ENCODE measurements at places on chromosomes 16 and 17. TPM values are rescaled to one million over a fixed set of nuclear protein-coding genes. Genes with fewer than 3 reads are reported as not detected.

DNA sequence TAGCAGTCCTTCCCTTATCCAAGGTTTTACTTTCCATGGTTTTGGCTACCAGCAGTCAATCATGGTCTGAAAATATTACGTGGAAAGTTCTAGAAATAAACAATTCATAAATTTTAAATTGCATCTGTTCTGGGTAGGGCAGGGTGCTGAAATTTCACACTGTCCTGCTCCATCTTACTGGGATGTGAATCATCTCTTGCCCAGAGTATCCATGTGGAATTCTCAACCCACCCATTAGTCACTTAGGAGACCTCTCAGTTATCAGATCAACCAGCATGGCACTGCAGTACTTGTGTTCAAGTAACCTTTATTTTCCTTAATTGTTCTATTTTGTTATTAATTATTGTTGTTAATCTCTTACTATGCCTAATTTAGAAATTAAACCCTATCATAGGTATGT lies 202.8 kb upstream of the CPHXL start:
- DNase-seq = no peak

DNA sequence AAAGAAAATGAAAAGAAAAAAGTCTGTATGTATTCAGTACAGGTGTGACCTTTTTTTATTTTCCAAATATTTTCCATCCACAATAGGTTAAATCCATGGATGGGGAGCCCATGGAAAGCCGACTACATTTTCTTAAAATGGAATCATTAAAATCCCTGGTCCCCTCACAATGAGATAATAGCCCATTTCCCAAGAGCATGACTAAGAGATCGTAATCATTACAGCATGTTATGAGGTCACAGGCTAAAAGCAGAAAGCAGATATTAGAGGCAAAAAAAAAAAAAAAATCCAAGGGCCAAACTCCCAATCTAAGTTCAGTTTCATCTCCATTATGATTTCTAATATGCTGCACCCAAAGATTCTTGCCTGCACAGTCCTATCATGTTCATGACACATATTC lies 44.7 kb downstream of the CYTH1 start:
- DNase-seq = no peak

DNA sequence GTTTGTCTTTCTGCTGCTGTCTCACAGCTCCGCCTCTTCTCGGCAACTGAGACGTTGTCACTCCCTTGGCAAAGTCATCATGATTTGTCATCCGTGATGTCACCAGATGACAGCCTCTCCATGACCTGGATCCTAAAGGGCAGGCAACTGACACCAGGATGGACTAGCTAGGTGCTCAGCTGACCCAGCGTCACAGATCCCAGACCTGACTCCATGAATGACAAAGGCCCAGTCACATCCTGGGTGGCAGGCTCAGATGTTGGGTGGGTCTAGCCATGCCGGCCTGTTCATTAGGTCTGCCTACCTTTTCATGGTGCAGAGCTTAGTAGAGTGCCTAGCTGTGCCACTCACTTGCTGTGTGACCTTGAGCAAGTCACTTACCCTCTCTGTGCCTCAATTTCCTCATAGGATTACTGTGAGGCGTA lies 3.8 kb upstream of the TMEM238L start:
- DNase-seq = no peak

DNA sequence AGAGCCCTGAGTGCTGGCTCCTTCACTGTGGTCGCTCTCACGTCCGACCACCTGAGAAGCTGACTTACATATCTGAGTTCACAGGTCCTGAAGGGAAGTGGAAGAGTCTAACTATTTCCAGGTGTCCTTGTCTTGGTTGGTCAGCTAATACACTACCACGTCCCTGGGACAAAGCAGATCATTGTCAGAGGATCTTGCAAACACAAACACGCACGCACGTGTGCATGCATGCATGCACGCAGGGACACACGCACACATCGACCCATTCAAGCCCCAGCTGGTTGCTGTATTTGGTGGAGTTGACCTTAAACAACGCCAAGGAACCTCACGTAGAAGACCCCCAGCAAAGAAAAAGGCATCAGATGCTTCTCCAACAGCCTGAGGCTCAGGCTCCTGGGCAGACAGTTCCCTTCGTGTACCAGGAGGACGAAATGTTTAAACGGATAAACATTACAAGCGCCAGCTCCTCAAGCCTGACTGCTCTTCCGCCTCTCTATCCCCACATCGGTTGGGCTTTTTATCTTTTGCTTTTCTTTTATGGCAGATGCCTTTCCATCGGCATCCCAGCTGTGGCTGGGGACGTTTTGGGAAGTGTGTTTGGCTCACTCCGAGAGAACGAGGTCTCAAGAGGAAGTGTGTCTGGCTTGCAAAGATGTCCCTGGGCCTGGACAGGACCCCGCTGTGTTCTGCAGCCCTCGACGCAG lies 95.8 kb downstream of the TBC1D16 start:
- no peak for DNase-seq

DNA sequence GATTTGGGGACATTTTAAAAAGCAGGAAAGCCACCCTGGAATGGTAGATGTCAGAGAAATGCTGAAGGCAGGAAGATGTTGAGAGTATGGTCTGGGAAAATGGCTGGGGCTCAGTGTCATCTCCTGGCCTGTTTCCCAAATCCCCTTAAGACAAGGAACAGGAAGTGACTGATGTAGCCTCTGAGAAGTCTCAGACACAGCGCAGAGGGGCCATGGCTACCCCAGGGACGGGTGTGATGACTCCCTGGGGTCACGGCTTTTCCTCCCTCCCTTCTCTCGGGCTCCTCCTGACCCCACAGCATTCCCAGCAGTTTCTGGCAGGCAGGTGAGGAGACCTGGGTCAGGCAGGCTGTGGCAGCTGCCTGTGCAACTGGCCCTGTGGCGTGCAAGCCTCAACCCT lies 45.4 kb downstream of the RAP1GAP2 start:
- no peak for DNase-seq

DNA sequence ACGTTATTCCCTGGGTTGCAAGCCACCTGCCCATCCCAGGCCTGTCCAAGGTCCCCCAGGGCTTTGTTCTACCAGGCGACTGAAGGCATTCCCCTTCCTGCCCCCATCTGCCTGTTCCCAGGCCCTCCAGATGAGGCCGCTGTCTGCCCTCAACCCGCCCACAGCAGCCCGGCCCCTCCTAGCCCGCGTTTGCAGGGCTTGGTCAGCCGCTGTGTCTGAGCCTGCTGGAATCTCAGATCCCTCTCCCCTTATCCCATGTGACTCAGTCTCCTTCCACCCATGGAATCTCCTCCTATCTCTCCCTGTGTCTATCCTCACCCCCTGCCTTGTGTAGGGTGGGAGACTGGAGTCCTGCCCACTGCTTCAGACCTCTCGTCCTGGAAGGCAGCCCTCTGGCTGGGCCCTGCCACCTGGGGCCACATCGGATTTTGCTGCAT lies 186.0 kb upstream of the TNRC6C start:
- DNase-seq = no peak

DNA sequence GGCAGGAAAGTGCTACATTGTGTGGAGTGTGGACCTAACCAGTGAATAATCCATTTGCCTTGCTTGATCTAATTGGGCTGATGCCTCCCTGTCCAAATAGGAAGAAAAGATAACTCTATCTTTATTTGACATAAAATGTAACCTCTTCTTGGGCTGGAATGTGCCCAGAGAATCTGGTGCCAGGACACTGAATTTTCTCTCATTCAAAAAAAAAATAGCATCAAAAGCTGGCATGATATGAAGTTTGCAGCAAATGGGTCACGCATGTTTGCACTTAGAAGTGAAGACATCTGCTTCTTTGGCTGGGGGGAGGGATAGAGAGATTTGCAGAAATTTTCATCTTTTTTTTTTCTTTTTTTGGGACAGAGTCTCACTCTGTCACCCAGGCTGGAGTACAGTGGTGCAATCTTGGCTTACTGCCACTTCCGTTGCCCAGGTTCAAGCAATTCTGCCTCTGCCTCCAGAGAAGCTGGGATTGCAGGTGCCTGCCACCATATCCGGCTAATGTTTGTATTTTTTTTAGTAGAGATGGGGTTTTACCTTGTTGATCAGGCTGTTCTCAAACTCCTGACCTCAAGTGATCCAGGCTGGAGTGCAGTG lies 478.2 kb upstream of the EEF2KMT start:
- no peak for DNase-seq

DNA sequence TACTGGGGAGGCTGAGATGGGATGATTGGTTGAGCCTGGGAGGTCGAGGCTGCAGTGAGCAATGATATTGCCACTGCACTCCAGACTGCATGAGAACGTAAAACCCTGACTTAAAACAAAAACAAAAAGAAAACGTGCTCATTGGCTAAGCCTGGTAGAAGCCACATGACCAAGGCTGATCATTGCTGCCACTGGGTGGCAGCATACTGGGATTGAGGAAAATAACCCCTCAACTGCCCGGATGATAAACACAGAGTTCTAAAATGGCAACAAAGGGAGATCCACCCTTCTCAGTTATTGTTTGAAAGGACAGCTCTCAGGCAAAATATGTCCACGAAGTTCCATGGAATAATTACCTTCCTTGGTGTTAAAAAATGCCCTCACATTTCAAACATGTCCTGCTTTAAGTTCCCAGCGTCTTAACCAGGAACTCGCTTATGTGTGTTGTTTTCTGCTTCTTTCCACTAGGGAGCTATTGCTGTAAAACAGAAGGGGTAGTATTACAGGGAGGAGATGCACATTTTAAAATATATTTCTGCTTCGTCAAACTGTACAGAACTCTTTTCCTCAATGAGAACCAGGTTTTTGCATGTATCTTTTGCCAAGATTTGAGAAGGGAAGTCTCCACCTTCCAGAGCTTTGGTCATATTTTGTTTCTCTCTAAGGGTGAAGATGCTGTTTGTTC lies 675.3 kb downstream of the MAF start:
- no peak for DNase-seq

DNA sequence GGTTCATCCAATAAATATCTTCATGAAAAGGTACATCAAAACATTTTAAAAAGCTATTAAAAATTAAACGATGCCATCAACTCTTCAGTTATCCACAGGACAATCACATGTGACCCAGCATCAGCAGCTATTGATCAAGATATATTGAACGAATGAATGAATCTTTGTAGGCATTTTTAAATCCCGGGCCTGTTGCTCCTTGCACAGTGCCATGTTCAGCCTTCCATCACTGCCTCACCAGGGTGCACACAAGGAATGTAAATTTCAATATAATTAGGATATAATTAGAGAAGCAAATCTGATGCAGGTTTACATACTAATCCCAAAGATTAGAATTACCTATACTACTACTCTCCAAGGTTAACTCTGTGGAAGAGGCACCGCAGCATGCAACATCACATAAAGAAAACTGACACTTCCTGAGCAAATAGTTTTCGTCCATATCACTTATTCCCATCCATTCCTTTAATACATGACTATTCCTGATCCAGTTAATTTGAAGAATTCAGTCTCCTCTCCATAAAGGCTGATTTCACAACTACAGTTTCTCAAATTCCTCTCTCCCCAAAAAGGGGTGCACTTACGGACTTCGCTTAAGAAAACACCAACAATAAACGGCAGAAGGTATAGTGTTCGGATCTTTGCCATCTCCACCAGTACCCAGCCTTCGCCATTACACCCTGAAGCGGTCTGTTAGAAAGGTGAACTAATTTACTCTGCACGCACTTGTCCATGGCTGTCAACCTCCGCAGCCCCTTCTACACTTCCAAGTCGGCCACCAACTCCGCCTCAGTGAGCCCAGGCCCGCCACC lies 938 bp downstream of the NCOR1 start:
- DNase-seq = no peak

- DNase-seq = no peak
Measured at GRCh38 chr16:52066962-52067361, 480.0 kb downstream of the TOX3 start.

- no peak for DNase-seq
Measured at GRCh38 chr17:49035470-49036269, 38.5 kb downstream of the IGF2BP1 start.

GRCh38 chr16:56041556-56042140 lies 149.6 kb upstream of the GNAO1 start:
- DNase-seq = no peak

DNA sequence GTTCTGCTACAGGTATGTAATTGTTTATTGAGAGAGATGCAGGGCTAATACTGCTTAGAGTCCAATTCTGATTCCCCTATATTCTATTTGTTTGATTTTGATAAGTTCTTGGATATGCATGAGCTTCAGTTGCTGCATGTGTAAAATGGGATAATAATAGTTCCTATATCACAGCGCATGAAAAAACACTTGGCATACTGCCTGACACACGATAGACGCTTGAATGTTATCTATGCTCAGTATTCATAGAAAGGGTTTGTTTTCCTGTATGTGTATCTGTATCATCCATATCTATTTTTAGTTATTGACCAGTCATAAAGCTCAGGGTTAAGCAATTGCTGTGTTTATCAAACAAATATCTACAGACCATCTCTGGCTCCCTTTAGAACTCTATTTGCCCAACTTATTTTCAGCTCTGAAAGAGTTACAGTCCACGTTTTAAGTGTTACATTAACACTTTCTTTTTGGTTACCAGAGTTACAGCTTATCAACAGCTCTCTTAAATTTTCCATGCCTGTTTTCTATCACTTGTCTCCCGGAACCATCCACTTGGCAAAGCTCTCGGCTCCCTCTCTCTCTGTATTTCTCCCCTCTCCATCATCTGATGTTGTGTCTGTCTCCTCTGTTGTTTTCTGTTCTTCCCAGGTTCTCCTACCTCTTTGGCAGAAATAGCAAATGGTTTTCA lies 334.8 kb downstream of the CBLN1 start:
- DNase-seq = no peak

The BAHCC1 gene
- 10.1 TPM for total RNA-seq

The KRT20 gene
- 23.2 TPM for total RNA-seq

The KIF18B gene
- total RNA-seq = 2.5 TPM

The SLC13A2 gene
- total RNA-seq = not detected

The MTSS2 gene
- 29.3 TPM for total RNA-seq

The KRTAP3-2 gene
- total RNA-seq = not detected

The IL34 gene
- total RNA-seq = 10.6 TPM

The PSMD11 gene
- total RNA-seq = 49.0 TPM
